ENCODE measurements at places on chromosomes 4 and X. TPM values are rescaled to one million over a fixed set of nuclear protein-coding genes. Genes with fewer than 3 reads are reported as not detected.

The CT55 gene
- total RNA-seq = not detected

The NIPAL1 gene
- total RNA-seq = under 0.01 TPM

The IL9R gene
- total RNA-seq = 0.42 TPM

The ASB9 gene
- total RNA-seq = 1.3 TPM

The RIPPLY1 gene
- total RNA-seq = not detected

The NSUN7 gene
- total RNA-seq = 0.73 TPM

Measured in mononuclear cell (primary cell).